ENCODE measurements at places on chromosomes 4 and X.

DNA sequence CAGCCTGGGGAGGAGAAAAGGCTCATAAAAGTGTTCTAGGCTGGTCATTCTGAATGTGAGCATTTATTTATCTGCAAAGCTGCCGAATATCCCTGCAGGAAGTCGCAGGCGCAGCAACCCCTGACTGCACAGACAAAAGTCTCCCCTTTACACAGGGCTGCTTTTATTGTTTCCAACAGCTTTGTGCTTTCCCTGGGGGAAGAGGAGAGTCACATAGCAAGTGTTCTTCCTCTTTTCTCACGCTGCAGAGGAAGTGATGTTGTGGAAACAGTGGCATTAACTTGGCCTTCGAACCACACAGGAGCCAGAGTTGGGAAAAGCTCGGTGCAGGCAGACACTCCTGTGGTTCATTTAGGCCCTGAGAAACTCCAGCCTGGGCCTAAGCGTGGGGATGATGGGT lies 81.5 kb upstream of the BCOR start:
- DNase-seq: no peak

GRCh38 chr4:19514276-19515070 lies 737.2 kb upstream of the SLIT2 start:
- DNase-seq: no peak

- no peak for DNase-seq
These were observed 43.8 kb downstream of the CDX4 start for GRCh38 chrX:73490661-73491060.

DNA sequence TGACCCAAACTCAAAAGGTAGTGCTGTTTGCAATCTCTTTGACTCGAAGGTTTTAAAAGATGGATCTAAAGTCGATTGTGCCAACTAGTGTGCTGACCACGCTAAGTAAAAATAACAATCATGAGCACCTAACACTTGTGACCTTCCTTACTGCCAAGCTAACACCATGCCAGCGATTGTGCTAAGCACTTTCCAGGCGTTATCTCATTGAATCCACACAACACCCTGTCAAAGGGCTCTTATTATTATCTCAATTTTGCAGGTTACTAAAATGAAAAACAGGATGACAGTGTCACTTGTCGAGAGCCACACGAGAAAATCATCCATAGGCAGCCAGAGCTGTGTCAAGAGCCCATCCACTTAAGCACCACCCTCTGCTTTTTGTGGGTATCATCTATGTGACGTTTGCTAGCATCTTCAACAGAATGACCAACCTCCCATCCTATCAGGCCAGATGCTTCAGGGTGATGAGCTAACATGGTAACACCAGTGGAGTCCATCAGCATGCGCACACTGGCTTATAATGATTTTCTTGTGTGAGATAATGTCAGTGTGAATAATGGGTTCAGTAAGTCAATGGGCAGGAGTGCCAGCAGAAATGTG lies 893 bp upstream of the GAB3 start:
- DNase-seq: no peak

DNA sequence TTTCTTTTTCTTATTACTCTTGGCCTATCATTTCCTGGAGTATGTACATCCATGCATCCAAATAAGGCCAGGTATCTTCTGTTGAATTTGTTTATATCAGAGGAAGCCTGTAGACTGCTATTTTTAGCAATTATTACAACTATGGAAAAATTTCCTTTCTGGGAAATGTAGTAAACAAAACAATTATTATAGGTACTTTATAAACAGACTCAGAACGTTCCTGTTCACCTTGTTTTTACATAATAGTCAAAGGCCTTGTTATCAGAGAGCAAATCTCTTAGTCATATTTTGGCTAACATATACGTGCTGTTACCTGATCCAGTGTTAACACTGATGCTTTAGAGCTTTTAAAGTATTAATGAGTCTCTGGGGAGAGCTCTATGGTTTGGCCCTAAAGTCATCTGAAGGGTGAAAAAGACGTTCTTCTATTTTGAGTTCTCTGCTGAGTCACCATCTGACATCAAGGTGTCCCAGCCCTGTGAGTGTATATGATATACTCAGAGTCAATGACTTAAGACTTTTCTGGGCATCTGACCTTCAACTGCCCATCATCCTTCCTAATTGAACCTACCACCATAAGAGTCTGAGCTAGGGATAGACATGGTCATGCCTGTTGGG lies 7.3 kb downstream of the SPARCL1 start:
- no peak for DNase-seq

DNA sequence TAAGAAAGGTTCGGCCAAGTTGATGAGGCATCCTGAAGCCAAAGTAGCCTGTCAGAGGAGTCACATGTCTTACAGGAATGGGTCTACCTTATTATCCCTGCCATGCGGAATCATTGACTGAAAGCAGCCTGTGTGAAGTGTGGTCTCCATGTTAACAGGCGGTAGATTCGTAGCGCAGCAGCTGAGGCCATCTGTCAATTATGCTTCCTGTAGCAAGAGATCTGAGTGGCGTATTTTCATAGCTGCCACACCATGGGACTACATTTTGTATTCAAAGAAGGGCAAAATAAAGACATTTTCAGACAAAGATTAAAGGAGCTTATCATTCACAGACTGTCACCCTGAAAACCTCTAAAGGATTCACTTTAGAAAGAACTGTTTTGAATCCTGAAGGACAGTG lies 11.2 kb upstream of the MED14 start:
- DNase-seq: no peak

- DNase-seq: no peak
These were observed 222.4 kb downstream of the KDR start for GRCh38 chr4:54902976-54903375.

Data from left lobe of liver (tissue), 2 donors.